ENCODE measurements at places on chromosomes 1 and 21.

- no peak for DNase-seq
Measured at GRCh38 chr1:107048241-107048640, 8.2 kb upstream of the PRMT6 start.

DNA sequence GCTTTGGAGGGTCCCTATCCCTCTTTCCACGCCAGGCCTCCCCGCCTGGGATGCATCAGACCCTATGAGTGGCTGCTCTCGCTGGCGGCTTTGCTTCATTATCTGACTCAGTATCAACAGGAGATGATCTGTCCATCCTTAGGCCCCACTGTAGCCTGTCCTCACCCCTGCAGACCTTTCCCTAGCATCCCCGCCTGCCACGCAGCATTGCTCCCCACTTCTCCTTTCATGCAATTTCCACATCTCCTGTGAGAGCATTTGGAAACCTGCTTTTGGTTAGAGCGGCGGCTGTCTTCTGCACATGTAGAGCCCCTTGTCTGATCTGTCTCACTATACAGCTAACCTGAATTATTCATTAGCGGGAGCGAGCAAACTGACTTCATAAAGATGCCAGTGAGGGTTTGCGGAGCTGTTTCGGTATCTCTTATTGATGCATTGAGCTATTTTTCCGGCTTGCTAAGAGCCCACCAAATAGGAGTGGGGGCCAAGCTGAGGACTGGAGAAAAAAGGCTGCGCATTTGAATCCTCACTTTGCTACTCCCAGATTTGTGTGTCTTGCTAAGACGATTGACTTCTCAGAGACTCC lies 40.0 kb upstream of the ATP2B4 start:
- no peak for DNase-seq

DNA sequence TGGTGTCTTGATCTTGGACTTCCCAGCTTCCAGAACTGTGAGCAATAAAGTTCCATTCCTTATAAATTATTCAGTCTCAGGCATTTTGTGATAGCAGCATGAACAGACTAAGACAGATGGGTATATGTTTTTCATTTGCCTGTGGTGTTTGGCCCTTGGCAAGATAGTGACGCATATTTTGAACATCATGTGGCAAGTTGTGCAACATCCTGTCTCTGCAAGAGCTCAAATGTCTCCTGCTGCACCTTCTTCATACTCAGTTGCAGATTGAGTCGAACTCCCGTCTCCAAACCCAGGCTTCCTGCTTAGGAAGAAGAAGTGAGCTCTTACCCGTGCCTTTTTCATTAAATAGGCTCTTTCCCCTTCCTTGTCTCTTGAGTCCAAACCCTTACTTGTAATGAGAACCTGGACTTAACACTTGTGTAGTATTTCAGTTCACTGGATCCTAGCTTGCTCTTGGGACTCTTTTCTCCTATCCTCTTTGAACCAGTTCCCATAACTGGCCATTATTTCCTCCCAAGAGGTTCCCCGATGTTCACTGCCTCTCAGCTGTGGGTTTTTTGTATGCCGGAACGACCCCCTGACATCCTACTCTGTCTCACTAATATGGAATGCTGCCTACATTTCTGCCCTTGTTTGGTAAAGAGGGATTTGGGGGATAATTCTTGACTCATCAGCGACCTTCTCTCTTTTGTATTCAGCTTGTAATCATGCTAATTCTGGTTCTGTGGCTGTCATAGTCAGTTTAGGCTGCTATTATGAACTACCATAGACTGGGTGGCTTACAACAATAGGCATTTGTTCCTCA lies 125.0 kb upstream of the KCNK2 start:
- DNase-seq: peak; percentile 35

DNA sequence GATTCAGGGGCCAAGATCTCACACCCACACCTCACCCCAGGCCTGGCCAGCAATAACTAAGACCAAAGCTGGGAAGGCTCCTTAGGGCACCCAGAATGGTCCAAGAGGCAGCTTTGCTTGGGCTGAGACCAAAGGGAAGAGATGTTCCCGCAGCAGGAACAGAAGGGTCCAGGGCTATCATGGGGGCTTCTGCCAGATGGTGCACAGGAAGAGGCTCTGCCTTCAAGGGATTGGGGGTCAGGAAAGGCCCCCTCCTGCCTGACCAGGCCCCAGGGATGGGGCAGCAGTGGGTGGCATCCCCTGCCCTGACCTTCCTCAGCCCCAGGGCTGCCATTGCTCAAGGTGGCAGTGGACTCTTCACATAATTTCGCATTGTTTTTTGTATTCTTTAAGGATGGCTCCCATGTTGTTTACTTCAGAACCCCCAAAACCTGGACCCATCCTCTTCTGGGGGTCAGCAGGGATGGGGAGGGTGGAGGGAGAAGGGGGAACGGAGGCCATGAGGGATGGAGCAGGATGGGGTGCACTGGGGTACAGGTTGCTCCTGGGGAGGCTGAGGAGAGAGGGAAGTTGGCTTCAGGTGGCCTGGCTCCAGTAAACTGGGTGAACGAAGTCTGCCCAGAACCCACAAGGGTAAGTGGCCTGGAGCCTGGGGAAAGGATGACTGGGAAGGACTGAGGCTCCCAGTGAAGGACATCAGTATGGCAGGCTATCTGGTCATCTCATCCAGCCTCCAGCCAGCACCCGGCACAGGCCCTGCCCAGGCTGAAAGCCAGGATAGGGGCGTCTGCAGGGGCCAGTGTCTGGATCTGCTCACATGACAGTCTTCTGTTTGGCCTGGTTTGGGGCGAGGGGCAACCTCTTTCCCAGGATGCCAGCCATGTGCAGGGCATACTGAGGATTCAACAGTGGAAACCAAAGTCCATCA lies 2.6 kb upstream of the NADK start:
- DNase-seq: no peak

DNA sequence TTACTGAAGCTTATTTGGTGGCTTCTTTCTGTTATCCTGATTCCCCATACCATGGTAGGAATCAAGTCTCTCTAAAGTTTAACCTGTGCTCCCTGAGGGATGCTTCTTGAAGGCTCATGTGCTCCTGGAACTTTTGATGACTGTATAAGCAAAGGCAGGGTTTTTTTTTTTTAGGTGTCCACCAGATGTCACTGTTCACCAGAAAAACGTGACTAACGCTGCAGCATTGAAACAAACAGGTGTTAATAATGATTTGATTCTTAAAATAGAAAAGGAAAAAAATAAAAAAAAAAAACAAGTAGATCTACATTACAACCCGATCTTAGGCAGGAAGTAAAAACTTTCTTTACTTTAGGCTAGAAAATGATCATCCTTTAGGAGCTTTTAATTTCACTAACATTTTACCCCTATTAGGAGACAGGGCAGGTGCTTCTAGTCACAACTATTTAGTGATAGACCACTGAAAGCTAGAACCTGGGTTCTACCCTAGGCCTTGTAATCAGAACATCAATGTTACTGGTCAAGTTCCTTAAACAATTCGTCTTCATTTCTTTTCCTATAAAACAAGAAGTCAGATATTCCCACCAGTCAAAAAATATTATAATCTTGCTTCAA lies 223.0 kb downstream of the PLA2G4A start:
- DNase-seq: peak; percentile 60

DNA sequence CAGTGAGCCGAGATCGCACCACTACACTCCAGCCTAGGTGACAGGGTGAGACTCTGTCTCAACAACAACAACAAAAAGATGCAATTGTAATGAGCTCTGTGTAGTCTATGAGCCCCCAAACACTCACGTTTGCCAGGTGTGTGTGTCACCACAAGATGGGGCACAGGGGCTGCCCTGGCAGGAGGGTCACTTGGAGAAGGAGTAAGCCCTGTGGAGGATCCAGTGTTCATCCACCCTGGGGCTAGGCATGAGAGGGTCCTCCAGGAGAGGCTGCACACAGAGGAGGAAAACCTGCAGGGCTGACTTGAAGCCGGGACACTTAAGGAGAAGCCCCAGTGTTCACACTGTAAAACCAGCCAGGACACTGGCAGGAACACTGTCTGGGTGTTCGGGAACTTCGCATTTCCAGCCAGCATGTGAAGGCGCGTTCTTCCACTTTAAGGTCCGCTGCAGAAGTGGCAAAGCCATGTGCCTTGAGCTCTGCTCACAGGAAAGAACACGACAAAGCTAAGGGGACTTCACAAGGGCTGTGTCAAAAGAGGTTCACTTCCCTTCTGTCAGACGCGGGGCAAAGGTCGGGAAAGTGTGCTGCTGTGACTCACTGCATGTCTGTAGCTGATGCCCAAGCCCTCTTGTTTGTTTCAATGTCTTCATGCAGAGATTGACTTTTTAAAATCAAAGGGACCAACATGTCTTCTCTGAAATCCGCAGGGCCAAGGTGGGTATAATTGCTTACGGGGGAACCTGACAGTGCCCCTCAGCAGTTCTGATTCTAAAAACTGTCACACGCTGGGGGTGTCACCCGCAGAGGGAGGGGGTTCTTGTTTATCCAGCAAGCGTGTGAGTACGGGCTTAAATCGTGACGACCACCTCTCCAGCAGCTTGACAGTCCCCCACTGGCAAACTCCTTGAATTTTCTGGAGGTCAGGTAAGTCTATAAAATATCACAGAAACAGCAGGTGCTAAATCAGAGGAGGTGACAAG lies 102.8 kb downstream of the RIPK4 start:
- DNase-seq: peak; percentile 14
